ENCODE measurements at places on chromosomes 13 and 19. TPM values are rescaled to one million over a fixed set of nuclear protein-coding genes. Genes with fewer than 3 reads are reported as not detected.

C19orf47 gene
- total RNA-seq = 13.1 TPM

DNA sequence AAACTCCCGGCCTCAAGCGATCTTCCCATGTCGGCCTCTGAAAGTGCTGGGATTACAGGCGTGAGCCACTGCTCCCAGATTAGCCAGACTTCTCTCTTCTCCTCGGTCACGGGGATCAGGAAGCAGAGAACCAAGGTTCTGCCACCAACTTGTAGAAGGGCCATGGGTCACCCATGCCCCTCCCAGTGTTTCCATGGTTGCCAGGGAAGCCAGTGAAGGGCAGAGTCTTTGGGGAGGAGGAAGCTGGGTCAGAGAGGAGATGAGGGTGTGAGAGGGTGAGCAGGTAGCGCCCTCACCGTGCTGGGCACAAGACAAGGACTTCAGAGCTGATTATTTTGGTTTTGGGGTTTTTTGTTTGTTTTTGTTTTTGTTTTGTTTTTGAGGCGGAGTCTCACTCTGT lies 77.1 kb downstream of the GNG7 start:
- DNase-seq = no peak

GRCh38 chr13:35140321-35140720 lies 198.3 kb downstream of the NBEA start:
- no peak for DNase-seq

FPR1 gene
- total RNA-seq = not detected

DNA sequence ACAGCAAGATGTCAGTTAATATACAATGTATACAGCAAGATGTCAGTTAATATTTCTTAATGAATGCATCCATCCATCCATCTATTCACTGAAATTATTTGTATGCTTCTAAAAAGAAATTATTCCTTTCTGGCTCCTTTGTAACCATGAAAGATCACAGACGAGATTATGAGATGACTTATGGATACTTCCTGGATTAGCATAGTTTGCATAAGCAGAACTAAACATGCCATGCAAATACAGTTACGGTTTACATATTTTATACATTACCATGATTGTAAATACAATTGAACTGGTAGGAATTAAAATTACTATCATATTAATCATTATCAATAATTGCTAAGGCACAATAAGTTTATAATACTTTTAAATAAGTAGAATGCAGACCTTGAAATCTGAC lies 32.7 kb downstream of the NALCN start:
- no peak for DNase-seq

GRCh38 chr19:16623576-16623975 lies 4.4 kb downstream of the MED26 start:
- DNase-seq = no peak

B3GNT3 gene
- total RNA-seq = not detected

DNA sequence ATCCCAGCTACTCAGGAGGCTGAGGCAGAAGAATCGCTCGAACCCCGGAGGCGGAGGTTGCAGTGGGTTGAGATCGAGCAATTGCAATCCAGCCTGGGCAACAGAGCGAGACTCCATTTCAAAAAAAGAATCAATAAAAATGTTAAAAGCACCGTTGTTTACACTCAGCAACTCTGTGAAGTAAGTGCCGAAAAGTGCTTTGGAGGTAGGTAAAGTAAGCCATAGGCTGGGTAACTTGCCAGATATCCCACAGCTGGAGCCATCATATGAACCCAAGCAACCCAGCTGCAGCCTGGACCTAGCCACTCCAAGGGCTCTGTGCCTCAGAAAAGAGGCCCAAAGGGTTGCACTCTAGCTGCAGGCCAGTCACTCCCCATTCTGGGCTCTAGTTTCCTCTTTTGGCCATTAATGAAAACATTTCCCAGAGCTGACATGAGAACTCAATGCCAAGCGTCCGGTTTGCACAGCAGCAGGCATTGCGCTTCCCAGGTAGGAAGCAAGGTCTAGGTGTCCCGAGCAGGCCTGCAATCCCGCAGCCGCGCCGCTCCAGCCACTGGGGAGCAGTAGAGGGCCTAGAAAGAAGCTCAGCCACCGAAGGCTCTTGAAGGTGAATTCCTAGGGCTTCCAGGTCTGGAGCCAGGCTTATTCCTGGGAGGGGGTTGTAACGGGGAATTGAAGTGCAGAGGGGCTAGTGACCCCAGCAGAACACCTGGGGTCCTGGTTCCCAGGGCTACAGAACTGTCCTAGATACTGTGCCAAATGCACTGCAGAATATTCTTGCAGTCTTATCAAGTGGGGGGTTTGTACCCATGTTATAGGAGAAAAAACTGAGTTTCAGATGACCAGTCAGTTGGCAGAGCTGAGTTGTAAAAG lies 4.1 kb upstream of the CD79A start:
- no peak for DNase-seq

DNA sequence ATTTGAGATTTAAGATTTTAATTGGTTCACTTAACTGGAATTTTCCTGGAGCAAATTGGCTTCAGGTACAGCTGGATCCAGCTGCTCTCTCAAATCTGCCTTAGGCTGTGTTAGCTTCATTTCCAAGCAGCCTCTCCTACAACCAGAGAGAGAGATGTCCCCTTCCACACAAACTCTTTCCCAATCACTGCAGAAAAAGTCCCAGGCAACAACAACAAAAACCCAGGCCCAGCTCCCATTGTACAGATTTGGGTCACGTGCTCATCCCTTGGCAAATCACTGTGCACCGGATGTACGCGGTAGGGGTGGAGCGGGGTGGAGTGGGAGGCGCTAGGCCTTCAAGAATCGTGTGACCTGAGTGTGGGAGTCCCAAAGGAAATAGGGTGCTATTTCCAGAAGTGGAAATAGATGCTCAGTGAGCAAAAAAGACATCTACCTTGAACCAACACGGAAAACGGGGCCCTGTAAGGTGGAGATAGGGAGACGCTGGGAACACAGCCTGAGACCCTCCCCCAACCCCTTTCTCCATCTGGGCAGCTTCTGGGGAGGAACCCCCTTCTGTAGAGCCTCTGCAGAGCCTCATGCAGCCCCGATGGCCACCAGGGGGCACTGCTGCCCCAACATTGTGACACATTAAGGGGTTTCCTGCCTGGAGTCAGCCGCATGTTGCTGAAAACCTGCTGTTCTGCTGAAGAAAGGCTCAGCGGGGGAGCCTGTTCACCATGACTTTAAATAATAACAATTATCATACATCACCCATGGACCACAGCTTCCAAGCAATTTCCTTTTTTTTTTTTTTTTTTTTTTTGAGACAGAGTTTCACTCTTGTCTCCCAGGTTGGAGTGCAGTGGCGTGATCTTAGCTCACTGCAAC lies 25.4 kb downstream of the HPN start:
- DNase-seq = no peak

DNA sequence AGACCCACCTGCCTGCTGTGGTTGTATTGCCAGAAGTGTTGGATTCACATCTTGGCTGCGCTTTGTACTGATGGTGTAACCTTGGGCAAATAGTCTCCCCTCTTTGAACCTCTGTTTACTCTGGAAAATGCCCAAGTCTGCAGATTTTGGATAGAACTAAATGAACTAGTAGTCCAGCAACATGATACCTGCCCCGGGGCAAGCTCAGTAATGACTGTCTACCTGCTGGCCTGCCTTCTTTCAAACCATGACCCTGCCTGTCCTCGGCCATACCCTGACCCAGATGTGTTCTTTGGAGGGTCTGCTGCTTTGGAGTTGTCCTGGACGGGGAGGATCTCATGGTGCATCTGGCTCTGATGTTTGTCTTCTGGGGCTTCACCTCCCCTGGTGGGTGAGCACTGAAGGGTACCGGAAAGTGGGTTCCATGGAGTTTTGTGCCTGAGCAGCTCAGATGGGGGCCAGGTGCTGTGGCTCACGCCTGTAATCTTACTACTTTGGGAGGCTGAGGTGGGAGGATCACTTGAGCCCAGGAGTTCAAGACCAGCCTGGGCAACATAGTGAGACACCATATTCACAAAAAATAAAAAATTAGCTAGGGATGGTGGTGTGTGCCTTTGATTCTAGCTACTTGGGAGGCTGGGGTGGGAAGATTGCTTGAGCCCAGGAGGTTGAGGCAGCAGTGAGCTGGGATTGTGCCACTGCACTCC lies 59.5 kb downstream of the TNFRSF19 start:
- DNase-seq = no peak

- DNase-seq = no peak
Observed at GRCh38 chr13:50713523-50714248, 129.8 kb downstream of the DLEU7 start.

DNA sequence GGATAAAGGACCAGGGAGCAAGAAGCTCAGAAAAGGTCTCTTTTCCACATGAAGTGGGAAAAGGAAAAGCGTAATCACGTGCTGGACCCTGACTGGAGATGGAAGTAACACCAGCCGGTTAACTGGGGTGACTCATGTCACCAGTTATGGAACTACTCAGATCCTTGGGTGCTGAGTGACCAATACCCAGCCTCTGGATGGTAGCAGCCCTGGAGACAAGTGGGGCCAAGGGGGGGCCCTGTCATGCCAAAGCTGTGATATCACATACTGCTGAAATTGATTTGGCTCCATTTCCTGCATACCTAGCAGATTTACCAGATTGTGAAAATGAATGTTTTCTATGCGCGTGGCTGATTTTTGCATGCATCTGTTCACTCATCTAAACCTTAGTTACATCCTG lies 158.9 kb downstream of the ZIC5 start:
- DNase-seq = no peak

SIGLECL1 gene
- not detected for total RNA-seq

- DNase-seq = peak; percentile 25
Observed at GRCh38 chr19:11496391-11497163, 9.1 kb downstream of the ZNF653 start.

- no peak for DNase-seq
Observed at GRCh38 chr13:113554333-113554700, 30.2 kb upstream of the TFDP1 start.

ZNF486 gene
- total RNA-seq = 4.7 TPM

DNA sequence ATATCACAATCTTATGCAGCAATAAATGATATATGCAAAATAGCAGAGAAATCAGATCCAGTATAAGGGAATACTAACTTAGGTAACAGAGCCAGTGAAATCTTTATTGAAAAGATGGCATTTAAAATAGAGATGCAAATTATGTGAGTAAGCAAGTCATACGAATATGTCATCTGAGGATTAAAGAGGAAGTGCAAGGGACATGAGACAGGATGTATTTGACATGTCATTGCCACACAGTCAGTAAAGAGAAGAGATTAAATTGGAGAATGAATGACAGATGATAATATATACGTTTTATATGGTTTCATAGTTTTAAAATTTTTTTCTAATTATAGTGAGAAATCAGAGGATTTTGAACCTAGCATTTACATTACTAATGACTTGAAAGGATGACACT lies 426.4 kb downstream of the SLITRK5 start:
- no peak for DNase-seq

DNA sequence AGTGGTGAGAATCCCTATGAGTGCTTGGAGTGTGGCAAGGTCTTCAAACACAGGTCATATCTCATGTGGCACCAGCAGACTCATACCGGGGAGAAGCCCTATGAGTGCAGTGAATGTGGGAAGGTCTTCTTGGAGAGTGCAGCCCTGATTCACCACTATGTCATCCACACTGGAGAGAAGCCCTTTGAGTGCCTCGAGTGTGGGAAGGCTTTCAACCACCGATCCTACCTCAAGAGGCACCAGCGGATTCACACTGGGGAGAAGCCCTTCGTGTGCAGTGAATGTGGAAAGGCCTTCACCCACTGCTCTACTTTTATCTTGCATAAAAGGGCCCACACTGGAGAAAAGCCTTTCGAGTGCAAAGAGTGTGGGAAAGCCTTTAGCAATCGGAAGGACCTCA lies 18.7 kb upstream of the AURKC start:
- DNase-seq = no peak

DNA sequence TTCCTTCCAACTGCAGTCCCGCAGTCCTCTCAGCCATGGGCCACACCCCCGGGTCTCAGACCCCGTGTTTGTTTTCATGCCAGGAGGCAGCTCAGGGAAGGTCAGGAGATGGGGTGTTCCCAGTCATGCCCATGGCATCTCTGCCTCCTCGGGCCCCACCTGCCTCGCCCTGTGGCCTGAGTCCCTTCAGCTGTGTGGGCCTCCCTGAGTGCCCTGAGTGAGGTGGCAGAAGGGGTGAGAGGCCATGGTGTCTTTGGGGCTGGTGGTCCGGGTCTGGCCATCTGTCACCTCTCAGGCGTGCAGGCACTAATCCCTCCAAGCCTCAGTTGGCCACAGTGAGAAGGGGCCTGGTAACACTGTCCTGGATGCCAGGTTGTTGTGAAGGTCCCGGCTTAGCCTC lies 10.9 kb upstream of the KDM4B start:
- DNase-seq = no peak

ZNF524 gene
- 42.1 TPM for total RNA-seq

DNA sequence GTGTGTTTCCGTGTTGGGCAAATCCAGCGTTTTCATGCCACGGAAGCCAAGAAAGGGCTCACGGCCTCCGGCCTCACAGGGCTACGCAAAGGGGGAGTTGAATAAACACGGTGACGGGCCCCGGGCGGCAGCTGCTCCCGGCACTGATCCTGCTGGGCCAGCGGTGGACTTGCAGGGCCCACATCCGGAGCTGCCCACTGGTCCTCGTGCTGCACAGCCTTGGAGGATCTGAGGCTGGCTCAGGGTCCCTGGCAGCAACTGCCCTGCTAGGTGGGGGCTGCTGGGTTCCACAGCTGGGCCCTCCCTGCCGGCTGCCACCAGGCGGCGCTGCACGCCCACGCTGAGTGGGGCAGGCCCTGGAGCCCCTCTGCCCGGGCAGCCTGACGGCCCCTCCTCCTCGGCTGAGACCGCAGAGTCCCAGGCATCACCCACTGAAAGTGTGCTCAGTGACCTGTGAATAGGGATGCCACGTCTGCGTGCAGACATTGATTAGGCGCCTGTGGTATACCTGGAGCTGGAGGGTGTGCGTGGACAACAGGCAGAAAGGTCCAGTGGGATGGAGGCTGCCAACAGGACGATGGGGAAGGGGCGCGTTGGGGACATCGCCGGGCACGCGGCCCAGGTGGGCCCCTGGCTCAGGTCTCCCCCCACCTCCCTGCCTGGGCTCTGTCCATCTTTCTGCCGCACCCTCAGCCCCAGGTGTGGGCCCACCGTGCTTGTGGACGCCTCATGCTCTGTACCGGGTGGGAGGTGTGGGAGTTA lies 5.3 kb upstream of the HCN2 start:
- no peak for DNase-seq

- no peak for DNase-seq
Observed at GRCh38 chr13:81133066-81133465, 792.1 kb upstream of the SPRY2 start.

DNA sequence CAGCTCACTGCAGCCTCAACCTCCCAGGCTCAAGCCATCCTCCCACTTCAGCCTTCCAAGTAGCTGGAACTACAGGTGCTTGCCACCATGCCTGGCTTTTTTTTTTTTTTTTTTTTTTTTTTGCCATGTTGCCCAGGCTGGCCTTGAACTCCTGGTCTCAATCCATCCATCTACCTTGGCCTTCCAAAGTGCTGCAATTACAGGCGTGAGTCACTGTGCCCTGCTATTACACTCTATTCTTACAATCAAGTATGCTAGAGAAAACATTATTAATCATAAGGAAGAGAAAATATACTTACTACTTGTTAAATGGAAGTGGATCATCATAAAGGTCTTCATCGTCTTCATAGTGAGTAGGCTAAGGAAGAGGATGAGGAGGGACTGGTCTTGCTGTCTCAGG lies 93.3 kb upstream of the DOCK9 start:
- DNase-seq = no peak

ADGRE3 gene
- not detected for total RNA-seq

GRCh38 chr13:95452375-95452774 lies 100.1 kb upstream of the CLDN10 start:
- no peak for DNase-seq
